ENCODE measurements at places on chromosomes 5 and 9. TPM values are rescaled to one million over a fixed set of nuclear protein-coding genes. Genes with fewer than 3 reads are reported as not detected.

CCDC192 gene
- not detected for total RNA-seq

ZNG1A gene
- 26.1 TPM for total RNA-seq

NDUFS6 gene
- 117 TPM for total RNA-seq

WNT8A gene
- not detected for total RNA-seq

GRXCR2 gene
- total RNA-seq: not detected

SYNPO gene
- total RNA-seq: 26.6 TPM

AQP3 gene
- total RNA-seq: 19.7 TPM

NR4A3 gene
- 2.1 TPM for total RNA-seq

REEP5 gene
- 135 TPM for total RNA-seq

NR5A1 gene
- not detected for total RNA-seq

CDH9 gene
- not detected for total RNA-seq

HCN1 gene
- not detected for total RNA-seq

HSPB3 gene
- 0.10 TPM for total RNA-seq

FGD3 gene
- 0.16 TPM for total RNA-seq

CYSRT1 gene
- 2.7 TPM for total RNA-seq

TNFSF8 gene
- total RNA-seq: not detected

SV2C gene
- not detected for total RNA-seq

CCDC183 gene
- total RNA-seq: 0.16 TPM

DENND4C gene
- total RNA-seq: 15.7 TPM

FAM200C gene
- total RNA-seq: 1.9 TPM

ANKRD31 gene
- total RNA-seq: 0.03 TPM

NXNL2 gene
- total RNA-seq: 0.31 TPM

TAF11L2 gene
- total RNA-seq: not detected

PCDHGA12 gene
- total RNA-seq: not detected

ARPC5L gene
- total RNA-seq: 70.5 TPM

LECT2 gene
- not detected for total RNA-seq

DBH gene
- total RNA-seq: not detected

PLK2 gene
- total RNA-seq: 83.3 TPM

CD74 gene
- total RNA-seq: 0.09 TPM

UBE2QL1 gene
- total RNA-seq: 0.14 TPM

KLF4 gene
- 14.8 TPM for total RNA-seq

NPR3 gene
- 20.8 TPM for total RNA-seq

Data from A549 treated with CORT108297 at 1 μM for 4 hours (cell line).